ENCODE measurements at places on chromosomes 4 and X. TPM values are rescaled to one million over a fixed set of nuclear protein-coding genes. Genes with fewer than 3 reads are reported as not detected.

The DMD gene
- 76.4 TPM for total RNA-seq

- DNase-seq: no peak
These were observed 28.3 kb downstream of the AREG start for GRCh38 chr4:74473155-74473811.

- no peak for DNase-seq
These were observed 134.5 kb upstream of the NLGN4X start for GRCh38 chrX:6363188-6363587.

DNA sequence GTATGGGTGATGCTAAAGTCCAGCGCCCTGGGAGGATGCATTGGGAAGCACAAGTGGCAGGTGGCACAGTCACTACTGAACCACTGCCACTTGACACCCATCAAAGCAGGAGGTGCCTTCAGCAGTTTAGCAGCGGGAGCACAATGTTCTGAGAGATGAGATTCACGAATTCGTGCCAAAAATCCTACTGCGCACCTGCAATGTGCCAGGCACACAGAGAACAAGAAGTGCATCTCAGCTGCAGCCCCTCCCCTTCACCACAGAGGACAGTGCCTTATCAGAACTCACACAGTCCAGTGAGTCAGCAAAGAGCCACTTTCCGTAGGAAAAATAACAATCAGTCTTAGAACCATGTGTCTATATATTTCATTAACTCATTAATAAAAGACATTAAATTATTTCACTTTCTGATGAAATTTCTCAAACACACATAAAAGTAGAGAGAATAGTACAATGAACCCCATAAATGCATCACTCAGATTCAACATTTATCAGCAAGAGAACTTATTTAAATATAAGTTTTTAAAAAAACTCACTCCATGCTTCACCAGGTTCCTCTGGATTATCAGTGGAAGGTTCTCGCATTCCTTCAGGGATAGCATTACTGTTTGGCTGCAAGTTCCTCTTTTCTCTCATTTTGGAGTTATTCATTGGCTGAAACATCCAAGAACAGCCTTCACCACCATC lies 47.0 kb downstream of the BEND2 start:
- DNase-seq: no peak

DNA sequence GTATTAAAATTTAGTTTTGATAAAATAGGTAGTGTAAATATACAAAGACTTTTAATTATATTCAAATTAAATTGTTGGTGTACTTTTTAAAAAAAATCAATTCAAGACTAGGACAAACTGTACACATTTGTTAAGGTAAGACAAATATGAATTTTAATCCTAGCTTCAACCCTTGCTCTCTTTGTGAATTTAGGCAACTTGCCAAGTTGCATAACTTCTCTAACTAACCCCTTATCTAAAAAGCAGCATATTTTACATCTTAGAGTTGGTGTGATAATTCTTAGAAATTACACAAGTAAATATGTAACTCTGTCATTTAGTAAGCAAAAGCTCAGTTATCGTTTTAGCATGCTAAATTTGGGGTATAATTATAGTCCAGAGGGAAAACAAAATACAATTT lies 78.1 kb upstream of the FSTL5 start:
- DNase-seq: no peak
